AG04450 (cell line): ENCODE measurements at places on chromosomes 1 and 21.

GRCh38 chr1:167301355-167301754 is 80.7 kb downstream of the POU2F1 start:
- DNase-seq: no peak

DNA sequence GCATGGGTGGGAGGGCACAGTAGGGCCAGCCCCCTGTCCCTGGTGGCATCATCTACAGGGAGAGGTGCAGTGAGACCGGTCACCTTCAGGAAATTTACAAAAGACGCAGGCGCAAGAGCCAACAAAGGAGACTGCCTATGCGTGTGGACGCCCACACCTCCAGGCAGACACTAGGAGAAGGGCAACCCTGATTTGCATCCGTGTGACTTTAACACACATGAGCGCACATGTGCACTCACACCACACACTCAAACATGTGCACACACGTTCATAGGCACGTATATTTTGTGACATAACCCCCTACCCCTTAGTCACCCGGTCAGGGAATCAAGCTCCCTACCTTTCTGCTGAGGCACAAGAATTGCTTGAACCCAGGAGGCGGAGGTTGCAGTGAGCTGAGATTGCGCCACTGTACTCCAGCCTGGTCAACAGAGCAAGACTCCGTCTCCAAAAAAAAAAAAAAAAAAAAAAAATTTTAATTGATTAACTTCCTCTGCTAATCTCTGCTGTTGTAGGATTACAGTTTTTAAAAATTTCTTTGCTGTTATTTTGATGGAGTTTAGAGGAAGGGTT is 84.7 kb upstream of the SLC25A33 start:
- DNase-seq: no peak

GRCh38 chr1:190597294-190597693 is 119.6 kb upstream of the BRINP3 start:
- no peak for DNase-seq

DNA sequence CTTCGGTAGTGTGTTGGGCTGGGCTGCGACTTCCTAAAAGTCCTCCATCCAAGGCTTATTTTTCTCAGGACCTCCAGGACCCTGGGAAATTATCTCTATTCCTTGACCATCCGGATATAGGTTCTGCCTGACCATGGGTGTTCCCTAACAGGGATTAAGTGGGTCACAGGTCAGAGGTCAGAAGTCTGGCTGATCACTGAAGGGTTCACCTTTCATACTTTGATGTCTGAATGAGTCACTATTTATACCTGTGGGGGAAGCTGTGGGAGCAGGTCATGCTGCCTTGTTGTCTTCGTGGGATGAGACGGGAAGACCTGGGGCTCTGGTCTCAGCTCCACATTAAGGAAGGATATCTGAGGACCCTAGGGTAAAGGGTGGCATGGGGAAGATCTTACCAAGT is 65.0 kb upstream of the ETV3 start:
- DNase-seq: no peak

DNA sequence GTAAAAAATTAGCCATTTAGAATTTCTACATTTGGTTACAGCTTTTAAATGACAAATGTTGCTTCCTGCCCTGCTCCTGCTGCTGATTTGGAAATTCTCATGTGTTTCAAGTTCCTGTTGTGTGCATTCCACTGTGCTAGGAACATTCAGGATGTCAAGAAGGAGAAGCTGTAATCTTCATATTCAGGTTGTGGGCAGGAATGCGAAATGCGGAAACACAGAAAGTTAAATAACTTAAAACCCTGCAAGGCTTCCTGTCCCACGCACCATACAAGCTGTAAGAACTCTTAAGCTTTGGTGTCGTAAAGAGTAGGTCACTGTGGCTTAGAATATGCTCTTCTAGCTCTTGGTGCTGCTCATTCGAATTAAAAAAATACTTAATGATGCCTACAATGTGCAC is 52.6 kb downstream of the S100B start:
- no peak for DNase-seq

- DNase-seq: no peak
These were observed 226.2 kb downstream of the RHOU start for GRCh38 chr1:228961511-228961910.
